ENCODE measurements at places on chromosomes 3 and 15.

GRCh38 chr3:171282041-171282440 is 178.2 kb downstream of the TNIK start:
- no peak for DNase-seq

DNA sequence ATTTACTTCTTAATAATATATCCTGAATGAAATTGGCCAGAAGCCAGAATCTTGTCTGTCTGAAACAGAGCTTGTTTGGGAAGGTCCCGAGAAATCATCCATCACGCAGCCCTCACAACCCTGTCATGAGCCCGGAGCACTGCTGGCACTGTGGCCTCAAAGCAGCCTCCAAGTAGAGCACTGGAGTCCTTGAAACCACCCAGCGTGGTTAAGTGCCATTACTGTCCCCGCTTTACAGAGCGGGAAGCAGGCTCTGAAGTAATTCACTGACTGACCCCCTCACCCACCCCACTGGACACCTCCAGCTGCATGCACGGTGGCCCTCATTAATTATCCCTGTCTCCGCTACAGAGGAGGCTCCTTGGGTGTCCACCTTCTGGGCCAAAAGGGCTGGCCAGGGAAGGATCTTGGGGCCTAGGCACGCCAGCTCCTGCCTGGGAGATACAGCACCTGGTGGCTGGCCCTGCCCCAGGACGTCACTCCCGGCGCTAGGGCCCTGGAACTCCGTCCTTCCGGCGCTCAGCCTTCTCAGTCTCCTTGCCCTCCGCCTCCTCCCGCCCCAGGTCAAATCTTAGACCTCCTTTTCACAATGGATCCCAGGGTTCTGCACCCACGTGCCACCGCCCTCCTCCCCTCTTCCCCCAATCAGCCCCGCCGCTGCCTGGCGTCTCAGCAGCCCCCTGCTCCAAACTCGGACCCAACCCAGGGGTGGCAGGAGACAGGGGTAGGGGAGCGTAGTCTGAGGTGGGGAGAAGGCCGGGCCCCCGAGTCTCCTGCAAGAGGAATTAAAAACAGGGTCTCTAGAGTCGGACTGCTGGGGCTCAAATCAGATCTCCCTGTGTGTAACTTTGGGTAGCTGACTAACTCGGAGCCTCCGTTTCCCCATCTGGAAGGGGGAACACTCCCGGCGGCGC is 1.1 kb downstream of the TKT start:
- DNase-seq = peak; percentile 8

GRCh38 chr15:79602731-79603130 is 170.6 kb downstream of the MINAR1 start:
- no peak for DNase-seq

GRCh38 chr3:68860916-68861315 is 71.4 kb downstream of the TAFA4 start:
- no peak for DNase-seq

DNA sequence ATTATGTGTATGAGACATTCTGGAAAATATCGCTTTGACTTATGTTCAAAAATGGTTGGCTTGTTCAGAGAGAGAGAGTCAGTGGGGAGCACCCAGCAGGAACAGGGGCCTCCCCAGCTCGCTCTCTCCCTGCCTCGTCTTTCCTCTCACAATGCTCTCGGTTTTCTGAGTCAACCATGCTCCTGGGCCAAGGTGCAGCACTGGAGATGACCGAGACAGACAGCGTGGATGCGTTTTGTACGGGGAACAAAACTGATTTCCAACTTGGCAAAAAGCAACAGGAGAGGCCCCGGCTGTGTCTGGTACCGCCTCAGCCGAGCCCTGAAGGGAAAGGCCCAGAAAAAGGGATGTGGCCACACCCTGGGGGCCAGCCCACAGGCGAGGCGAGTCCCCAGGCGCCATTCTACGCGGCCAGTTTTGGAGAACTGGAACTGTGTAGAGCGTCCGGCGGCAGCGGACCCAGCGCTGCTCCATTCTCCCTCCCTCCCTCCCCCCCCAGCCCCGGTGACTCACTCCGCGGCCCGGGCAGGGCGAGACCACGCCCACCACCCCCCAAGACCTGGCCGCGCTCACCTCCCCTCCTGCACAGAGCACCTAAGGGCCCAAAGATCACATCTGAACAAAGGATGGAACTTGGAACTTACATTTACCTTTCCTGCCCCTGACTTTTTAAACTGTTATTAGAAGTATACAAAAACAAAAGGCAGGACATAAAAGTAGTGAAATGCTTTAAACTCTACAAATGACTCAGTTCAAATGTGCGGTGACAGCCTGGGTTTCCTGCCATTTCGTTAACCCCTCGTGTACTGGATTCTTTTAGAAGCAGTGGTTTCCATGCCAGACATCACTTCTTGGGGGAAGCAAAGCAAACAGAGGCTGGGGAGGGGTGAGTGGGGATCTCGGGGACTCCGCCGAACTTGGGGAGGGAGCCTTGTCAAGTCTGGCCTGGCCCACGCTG is 12.7 kb downstream of the ATP10A start:
- peak; percentile 0 for DNase-seq

- no peak for DNase-seq
Measured at GRCh38 chr3:52297242-52298148, 9.9 kb downstream of the GLYCTK start.

DNA sequence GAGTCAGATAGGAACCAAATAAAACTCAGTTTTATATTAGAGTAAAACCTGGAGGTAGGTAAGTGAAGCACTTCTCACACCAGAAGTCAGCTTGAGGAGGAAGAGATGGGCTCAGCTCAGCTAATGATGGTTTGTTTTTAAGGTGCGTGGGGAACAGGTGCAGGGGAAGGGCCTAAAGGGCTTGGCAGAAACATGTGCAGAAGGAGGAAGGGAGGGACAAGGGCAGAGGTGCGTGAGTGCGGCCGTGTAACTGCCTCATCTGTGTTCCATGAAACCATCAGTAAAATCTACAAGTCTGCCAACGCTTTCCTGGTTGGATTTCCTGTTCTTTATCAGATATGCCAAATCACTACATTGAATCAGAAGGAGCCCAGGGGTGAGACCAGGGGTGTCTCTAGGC is 19.9 kb downstream of the FYCO1 start:
- DNase-seq = no peak

GRCh38 chr15:77869021-77869895 is 208.3 kb downstream of the TBC1D2B start:
- DNase-seq = no peak

DNA sequence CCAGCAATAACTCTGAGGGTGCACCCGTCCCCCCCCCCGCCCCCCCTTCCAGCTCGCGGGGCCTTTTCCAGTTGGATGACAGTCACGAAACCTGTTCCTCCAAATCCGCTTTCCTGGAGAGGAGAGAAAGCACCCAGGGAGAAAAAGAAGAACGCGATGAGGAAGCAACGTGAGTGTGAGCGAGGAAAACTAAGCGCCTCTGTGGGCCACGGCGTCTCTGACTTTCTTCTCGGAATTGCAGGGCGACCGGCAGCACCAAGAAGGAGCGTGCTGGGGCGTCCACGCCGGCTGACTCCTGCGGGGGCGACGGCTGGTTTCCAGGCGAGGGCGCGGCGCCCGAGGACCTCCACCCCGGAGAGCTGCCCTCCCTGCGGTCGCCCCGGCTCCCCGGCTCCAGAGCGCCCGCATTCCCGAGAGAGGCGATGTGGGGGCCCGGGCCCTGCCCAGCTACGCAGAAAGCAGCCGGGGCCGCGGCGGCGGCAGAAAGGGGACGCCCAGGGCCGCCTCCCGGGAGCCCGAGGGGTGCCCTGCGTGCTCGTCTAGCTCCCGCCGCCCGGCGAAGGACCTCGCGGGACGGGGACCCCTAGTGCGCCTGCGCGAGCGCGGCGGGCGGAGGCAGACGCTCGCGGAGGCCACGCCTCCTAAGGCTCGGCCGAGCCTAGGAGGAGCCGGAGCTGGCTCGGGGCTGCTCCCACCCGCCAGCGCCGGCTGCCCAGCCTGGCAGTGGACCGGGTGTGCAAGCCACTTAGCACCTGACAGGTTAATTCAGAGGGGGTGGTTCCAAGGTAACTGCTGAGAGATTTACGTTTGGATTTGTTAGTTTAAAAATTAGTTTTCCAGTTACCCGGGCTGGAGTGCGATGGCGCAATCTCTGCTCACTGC is 15.3 kb upstream of the ADIPOQ start:
- DNase-seq = peak; percentile 18

DNA sequence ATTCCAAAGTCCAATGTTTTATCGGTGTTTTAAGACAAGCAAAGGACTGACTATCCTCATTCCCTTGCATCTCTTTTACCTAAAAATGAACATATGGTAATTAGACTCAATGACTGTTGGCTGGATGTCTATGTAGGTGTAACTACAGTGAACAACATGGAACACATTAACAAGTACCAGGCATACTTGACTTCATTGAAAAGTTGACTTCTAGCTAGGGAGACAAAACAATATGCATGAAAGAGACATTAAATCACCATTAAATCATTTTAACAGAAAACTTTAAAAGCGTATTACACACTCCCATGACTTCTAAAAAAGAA is 34.3 kb upstream of the ANPEP start:
- DNase-seq = no peak

DNA sequence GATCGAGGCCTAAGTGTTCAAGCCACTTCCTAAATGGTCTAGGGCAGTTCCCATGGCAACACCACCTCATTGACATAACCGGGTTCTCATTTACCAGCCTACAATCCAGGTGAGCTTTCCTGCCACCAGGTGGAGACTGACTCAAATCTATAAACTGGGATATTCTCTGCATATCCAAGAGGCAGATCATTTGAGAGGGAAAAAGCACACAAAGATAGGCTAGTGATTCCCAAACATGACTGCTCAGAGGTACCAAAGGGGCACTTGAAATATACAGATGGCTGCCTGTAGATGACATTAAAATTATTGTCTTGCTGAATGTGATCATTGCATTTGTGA is 141.3 kb upstream of the PROK2 start:
- DNase-seq = peak; percentile 78

- no peak for DNase-seq
Measured at GRCh38 chr3:158631981-158632380, 12.3 kb upstream of the GFM1 start.

DNA sequence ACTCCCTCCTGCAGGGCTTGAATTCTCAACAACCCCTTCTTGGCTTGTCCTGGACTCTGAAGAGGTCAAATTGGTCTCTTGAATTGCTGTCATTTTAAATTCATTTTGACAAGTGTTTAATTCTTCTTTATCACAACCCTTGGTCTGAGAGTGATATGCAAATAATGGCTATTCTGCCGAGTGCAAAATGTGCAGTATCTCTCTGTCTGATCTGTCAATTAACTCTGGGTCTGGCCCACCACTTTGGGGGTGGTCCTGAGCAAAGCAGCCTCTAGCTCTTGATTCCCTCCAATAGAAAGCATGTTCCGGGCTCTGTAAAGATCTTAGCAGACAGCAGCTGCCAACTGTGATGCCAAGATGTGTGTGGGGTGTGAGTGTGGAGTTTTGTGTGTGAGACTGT is 2.2 kb upstream of the IGDCC3 start:
- DNase-seq = no peak

DNA sequence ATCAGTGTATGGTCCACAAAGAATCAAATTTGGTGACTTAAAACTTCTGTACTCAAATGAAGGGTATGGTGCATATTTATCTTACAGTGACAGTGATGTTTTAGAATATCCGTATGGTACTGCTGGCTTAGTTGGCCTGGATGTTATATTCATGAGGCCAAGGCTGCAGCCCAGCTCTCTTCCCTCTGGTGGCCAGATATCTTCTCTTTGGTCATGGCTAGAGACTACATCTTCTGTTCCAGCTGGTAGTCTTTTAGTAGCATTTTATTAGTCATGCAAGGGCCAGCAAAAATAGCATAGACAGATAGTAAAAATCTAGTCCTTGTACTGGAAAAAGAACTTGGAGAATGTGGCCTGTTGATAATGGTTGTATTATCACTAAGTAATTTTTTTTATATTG is 124.0 kb upstream of the ROPN1 start:
- no peak for DNase-seq

DNA sequence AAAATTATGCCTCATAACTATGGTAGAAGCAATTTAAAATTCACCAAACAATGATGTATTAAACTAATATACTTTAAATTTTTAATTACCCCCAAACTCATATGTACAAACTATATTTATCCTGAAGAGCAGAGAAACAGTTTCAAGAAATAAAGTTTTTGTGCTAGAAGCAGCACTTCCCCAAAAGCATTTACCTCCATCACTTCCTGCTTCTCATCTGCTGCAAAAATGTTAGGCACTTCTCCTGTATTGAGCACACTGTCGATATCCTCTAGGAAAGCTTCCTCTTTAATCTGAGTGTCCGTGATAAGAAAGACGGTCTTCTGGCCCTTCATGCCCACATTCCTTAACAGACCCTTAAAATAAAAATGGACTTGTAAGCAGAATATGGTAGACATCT is 101.5 kb upstream of the ASB14 start:
- no peak for DNase-seq

DNA sequence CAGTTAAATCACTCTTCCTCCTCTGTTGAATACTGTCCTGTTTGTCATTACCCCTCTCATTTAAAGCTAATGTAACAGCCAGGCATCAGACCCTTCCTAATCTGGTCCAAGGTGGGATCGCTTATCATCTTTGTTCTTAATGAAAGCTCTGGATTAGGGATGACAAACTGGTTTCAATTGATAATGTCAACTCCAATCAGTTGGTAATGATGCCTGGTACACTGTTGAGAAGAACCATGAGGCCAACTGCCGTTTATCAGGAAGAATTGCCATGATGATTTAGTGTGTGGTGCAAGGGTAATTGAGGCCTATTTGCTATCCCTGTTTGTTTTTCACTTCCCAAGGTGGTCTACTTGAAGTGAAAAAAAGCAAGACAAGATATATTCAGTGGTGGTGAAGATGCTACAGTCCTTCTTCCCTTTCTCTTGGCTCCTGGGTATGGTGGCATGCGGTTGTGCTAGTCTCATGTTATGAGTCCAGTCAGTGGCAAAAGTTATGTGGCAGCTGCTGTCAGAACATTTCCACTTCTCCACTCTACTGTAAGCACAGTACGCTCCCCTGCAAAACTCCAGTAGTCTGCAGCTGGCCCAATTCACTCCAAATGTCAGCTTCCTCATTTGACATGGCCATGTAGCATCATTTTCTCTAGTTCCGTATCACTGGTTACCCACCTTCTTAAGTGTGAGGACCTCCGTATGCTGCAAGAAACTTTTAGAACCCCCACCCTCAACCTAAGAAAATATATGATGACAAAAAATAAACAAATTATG is 72.5 kb downstream of the MORC1 start:
- DNase-seq = no peak

DNA sequence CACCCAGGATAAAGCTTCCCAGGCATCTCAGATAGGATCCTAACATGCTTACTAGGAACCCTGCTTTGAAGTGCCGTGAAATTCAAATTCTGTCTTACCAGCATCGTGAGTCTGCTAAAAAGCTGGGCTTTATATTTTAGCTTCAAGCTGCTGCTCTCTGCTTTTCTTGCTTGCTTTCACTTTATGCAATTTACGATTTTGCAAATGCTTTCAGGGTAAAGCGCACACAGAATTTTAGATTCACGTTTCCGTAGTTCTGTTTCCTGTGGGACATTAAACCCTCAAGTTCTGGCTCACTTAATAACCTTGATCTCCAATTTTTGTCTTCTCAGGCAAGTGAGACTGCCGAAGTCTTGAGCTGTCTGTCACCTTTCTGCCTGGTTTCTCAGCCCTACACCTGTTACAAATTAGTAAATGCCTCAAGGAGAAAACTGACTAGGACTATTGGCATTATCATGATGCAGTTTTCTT is 170.5 kb upstream of the TGFBR2 start:
- DNase-seq = no peak

GRCh38 chr15:87227846-87228245 is 1028.7 kb downstream of the NTRK3 start:
- DNase-seq = no peak

GRCh38 chr15:35329521-35329961 is 216.4 kb downstream of the DPH6 start:
- DNase-seq = no peak
